ENCODE measurements at places on chromosomes 1 and 21.

DNA sequence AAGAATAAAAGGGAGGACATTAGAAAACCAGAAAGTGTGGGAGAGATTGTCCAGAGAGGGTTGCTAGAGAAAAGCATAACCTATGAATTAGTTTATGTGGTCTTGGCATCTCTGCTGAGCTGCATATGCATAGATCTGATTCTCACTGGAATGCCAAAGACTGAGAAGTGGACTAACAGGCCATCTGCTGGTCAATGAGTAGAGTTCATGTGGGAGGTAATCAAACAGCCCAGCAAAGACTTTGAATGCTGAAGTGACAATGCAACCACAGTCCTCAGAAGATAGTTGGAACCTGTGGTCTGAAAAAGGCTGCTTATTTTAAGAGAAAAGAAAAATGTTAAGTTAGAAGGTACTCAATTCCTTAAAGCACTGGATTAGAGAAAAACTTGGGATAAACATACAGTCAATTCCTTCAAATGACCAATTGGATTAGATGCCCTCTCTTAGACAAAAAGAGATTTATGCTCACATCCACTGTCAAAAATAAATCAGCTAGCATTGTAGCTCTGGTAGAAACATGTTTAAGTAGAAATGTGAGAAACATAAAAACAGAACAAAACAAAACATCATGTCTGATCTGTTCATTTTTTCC, 382.8 kb downstream of the AMY1C start:
- no peak for DNase-seq

DNA sequence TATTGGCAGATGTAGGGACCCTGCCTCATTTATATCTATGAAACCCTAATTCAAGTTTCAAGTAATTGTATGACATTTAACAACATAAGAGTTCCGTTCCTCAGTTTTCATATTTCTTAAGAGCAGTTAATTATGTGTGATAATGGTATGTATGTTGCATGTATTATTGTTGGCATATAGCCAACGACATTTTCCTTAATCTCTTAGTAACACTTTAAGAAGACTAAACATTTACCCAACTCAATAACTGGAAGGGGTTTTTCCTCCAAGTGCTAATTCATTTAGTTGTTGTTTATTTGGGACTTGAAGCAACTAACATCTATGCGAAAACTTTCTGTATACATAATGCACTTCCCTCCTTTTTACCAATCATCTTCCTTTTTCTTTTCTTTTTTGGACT, 1.5 kb upstream of the RALGPS2 start:
- DNase-seq, result no peak

DNA sequence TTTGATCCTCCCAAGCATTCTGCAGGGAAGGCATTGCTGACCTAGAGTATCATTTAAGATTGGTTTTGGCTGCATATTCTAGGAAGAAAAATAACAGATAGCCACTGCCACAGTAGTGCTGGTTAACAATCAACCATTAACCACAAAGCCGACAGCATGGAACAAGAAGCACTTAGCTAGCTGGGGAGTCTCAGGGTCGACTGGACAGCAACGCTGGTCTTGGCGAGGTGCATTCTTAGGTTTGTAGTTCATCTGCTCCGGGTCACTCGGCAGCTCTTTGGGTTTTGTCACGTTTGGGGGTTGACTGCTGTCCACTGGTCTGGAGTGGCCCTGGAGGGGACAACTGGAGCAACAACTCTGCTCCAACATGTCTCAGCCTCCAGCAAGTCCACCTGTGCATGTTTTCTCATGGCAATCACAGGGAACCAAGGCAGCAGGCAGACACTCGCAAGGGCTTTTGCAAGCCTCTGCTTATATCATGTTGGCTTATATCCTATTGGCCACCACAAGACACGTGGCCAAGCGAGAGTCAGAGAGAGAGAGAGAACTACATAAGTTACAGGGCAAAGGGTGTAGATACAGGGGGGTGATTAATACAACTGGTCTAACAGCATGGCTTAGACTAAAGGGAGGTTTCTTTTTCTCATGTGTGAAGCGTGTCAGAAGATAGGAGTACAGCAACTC, 99.5 kb downstream of the LACTBL1 start:
- no peak for DNase-seq

GRCh38 chr1:160032165-160032820, 503 bp upstream of the PIGM start:
- DNase-seq, result no peak

- DNase-seq, result no peak
Observed at GRCh38 chr1:203060115-203060514, 25.7 kb downstream of the MYOG start.

DNA sequence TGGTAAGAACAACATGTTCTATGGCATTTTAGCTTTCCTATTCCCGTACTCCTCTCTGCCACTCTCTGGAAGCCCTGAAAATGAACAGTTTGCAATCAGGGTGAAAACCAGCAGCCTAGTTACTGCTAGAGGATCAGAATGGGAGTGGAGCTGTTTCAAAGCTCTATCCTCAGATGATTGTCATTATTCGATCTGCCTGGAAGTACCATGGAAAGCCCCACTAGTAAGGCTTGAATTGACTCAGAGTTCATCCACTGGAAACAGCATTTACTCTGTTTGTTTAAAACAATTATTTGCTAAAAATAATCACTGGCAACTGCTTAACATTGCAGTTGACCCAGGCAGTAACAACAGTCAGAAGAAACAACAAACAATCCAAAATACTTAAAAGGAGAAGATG, 91.2 kb downstream of the USH2A start:
- DNase-seq, result no peak

GRCh38 chr1:246577720-246578106, 11.5 kb downstream of the CNST start:
- no peak for DNase-seq

GRCh38 chr1:30707412-30708360, 15.7 kb downstream of the MATN1 start:
- peak; percentile 82 for DNase-seq

DNA sequence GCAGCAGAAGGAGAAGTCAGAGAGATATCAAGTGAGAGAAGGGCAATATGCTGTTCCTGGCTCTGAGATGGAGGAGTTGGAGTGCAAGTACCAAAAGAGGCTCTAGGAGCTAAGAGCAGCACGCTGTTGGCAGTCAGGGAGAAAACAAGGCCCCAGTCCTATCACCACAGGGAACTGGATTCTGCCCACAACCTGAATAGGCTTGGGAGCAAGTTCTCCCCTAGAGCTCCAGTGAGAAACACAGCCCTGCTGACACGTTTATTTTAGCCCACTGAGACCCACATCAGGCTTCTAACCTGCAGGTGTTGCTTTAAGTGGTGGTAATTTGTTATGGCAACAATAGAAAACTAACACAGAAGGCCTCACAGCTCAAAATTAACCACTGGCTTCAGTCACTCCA, 31.8 kb upstream of the ZNF644 start:
- no peak for DNase-seq

DNA sequence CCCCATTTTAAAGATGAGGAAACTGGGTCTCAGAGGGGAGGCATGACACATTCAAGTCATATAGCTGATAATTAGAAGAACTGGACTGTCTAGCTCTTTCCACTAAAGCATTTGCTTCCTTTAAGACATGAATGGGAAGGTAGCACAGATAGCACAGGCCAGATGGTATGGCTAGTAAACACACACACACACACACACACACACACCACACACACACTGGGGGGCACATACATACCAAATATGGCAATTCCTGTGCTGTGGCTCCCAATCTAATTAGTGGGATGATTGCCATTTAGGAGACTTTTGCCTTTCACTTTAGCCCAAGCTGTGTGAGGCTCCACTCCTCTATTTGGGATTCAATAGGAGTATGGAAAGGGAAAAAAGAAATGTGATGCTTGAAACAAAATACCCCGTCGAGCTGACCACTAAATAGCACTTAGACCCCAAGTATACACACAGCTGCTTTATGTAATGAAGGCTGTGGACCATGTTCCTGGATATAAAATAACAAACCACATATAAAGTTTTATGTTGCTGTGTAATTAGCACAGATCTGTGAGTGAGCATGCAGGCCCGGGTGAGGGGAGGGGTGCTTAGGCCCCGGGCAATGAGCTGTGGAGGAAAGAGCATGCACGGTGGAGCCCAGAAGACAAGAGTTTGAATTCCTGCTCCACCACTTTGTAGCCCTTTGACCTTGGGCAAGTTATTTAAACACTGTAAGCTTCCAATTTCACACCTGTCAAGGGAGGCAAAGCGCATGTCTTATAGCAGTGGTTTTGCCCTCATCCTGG, 6.8 kb upstream of the TRABD2B start:
- no peak for DNase-seq

GRCh38 chr21:45405271-45405818, 380 bp downstream of the COL18A1 start:
- no peak for DNase-seq

GRCh38 chr1:160293020-160293968, 8.4 kb upstream of the PEX19 start:
- DNase-seq, result no peak

DNA sequence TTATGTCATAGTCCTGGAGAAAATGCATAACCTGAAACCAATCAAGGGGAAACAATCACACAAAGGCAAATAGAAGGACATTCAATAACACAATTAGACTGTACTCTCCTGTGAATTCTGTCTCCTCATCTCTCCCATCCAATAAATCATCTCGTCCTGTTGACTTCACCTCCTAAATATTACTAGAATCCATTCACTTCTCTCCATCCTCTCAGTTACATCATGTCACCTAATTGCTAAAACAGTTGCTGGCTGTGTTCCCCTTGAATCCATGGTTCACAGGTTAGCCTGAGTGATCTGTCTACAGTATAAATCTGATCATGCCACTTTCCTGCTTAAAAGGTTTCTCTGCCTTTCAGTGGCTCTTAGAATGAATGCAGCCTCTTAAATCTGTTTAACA, 220.2 kb downstream of the TGFB2 start:
- DNase-seq, result no peak

GRCh38 chr1:205066141-205066818, 18.0 kb downstream of the TMEM81 start:
- no peak for DNase-seq

DNA sequence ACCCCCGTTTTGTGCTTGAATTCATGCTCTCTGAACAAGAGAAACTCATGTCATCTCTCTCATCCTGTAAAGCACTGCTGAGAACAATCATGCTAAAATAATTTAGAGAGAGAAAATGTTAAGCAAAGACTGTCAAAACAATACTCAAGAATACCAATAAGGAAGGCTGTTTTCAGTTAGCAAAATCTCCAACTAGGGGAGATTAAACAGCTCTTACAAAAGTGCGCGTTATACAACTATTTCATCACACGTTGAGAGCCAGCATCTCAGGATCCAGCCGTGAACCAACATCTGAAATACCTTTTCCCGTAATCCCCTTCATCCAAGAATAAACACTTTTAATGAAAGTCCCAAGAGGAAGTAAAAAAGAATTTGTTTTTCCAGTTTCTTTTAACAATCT, 44.1 kb upstream of the KCNJ15 start:
- DNase-seq, result no peak

DNA sequence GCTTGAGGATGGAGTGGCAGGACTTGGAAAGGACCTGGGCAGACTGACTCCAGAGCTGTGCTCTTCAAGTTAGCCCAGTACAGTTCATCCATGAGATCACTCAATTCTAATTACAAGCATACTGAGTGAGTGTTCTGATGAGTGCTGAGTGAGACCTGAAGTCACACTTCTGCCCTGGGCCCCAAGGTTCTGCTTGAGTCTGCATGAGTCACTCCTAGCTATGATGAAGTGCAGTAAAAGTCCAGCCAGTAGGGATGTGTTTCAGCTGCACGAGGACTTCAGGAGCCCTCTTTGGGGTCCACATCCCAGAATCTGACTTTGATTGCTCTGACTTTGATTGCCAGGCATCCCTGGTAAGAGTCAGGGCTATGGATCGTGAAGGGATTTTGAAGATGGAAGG, 35.8 kb downstream of the PLEKHA6 start:
- DNase-seq, result no peak

DNA sequence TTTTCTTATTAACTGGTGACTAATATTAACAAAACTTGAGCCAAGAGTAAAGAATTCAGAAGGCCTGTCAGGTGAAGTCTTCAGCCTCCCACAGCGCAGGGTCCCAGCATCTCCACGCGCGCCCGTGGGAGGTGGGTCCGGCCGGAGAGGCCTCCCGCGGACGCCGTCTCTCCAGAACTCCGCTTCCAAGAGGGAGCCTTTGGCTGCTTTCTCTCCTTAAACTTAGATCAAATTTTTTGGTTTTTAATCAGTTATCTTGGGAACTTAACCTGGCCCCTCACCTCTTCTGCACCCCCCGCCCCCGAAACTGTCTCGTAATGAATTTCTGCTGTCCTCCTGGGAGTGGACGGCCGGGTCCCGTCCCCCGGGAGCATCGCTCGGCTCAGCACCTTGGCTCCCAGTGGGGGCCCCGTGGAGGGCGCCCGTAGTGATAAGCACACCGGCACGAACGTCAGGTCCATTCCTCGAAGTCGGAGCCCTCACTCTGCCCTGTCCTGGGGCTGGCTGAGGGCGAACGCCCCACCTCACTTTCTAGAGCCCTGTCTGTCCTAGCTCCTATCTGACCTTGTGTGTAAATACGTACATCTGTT, 29.5 kb upstream of the TRAPPC10 start:
- DNase-seq, result no peak

DNA sequence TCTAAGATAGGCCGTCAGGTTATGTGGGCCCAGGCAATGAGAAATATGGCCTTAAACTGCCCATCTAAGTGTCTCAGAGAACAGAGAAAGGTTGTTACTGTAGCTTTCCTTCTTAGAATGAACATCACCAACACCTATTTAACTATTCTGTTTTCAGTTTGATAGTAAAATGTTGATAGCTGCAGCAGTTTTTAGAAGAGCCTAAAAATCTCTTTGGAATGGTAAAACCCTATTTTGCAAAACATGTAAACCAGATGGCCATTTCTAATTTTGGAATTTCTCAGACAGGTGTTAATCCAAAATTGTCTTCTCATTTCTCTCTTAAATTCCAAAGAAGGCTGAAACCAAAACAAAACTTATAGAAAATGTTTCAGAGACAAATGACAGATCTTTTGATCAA, 57.5 kb downstream of the DIPK1A start:
- DNase-seq, result no peak

DNA sequence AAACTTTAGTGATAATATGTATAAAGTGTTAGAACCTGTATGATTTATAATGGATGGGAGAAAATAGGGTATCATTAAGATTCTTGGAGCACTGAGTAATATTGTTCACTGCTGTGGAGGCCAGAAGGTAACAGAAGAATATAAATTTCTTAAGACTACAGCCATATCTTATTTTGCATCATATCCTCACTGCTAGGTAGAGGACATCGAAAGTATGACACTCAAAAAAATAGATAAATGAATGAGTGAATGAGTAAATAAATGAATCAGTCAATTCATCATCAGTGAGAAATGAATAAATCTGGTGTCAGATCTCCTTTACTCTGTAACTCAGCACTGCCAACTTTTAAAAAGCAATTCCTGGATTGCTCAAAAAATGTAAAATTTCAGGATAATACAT, 33.2 kb downstream of the RGS13 start:
- no peak for DNase-seq

All from amygdala (tissue), 56 donors.